ENCODE measurements at places on chromosomes 5 and 9. TPM values are rescaled to one million over a fixed set of nuclear protein-coding genes. Genes with fewer than 3 reads are reported as not detected.

The GLRA1 gene
- not detected for total RNA-seq

The EMB gene
- 15.9 TPM for total RNA-seq

The PCDHGB4 gene
- total RNA-seq = 9.6 TPM

The FAM200C gene
- total RNA-seq = 6.3 TPM

The FRMPD1 gene
- not detected for total RNA-seq

The RMRP gene
- 3,474 TPM for total RNA-seq

The PPP2R2B gene
- not detected for total RNA-seq

The LRRC19 gene
- total RNA-seq = not detected

The MAMDC4 gene
- total RNA-seq = 3.3 TPM

The LCN15 gene
- total RNA-seq = not detected

The RNF208 gene
- 0.28 TPM for total RNA-seq

The GABRA6 gene
- not detected for total RNA-seq

The PCDHB13 gene
- 1.1 TPM for total RNA-seq

The SH2D3C gene
- total RNA-seq = 0.19 TPM

The GRPEL2 gene
- total RNA-seq = 27.0 TPM

The ERCC8 gene
- total RNA-seq = 18.6 TPM

The KIF12 gene
- total RNA-seq = 0.38 TPM

The XRCC4 gene
- total RNA-seq = 11.8 TPM

The CCL21 gene
- not detected for total RNA-seq

The FAM78A gene
- total RNA-seq = 1.2 TPM

The ASPN gene
- total RNA-seq = 7.3 TPM

The NOXA1 gene
- total RNA-seq = not detected

The SLC35A4 gene
- 28.0 TPM for total RNA-seq

The AK6 gene
- total RNA-seq = 34.7 TPM

The CATSPER3 gene
- not detected for total RNA-seq

The SPINK6 gene
- total RNA-seq = not detected

The SPATA31C1 gene
- not detected for total RNA-seq

The INVS gene
- total RNA-seq = 31.0 TPM

The MACROH2A1 gene
- total RNA-seq = 219 TPM

The SH3RF2 gene
- 1.5 TPM for total RNA-seq

The PPP2CA gene
- total RNA-seq = 157 TPM

The SLC2A8 gene
- 5.6 TPM for total RNA-seq

The ROR2 gene
- 0.38 TPM for total RNA-seq

The ELOVL7 gene
- total RNA-seq = under 0.01 TPM

The CDC25C gene
- 1.1 TPM for total RNA-seq

The ANKRD20A1 gene
- total RNA-seq = under 0.01 TPM

The IRGM gene
- total RNA-seq = not detected

The RIOK2 gene
- 31.6 TPM for total RNA-seq

The IL31RA gene
- under 0.01 TPM for total RNA-seq

The PCDHA9 gene
- under 0.01 TPM for total RNA-seq

The TAF9 gene
- total RNA-seq = 73.6 TPM

The COL23A1 gene
- total RNA-seq = 0.28 TPM

The FAT2 gene
- under 0.01 TPM for total RNA-seq

The CRB2 gene
- total RNA-seq = not detected

The CNOT6 gene
- total RNA-seq = 13.0 TPM

The HAVCR2 gene
- total RNA-seq = under 0.01 TPM

The PCDHA3 gene
- total RNA-seq = 0.19 TPM

The MPDZ gene
- 86.0 TPM for total RNA-seq

The UGT3A1 gene
- not detected for total RNA-seq

The C9 gene
- total RNA-seq = 0.28 TPM
